Spinal cord (tissue), 10 donors: ENCODE measurements at places on chromosomes 2 and 18.

- DNase-seq: no peak
- no peak overlapping the region for H3K4me3 ChIP-seq
- no peaks in the 10 kb centered on the region for H3K36me3 ChIP-seq
- no peaks in the 10 kb centered on the region for H3K27me3 ChIP-seq
These were observed 23.6 kb downstream of the SULT1C3 start for GRCh38 chr2:108263401-108263800.

- H3K36me3 ChIP-seq: no peaks in the 10 kb centered on the region
- H3K27ac ChIP-seq: no peak overlapping the region
- no peak overlapping the region for H3K4me3 ChIP-seq
- no peak for DNase-seq
- no peaks in the 10 kb centered on the region for H3K4me1 ChIP-seq
These were observed 559.2 kb downstream of the RNF144A start for GRCh38 chr2:7476371-7476770.

GRCh38 chr2:8125741-8126711 is 555.8 kb upstream of the ID2 start:
- no peak for DNase-seq
- H3K4me1 ChIP-seq: no peaks in the 10 kb centered on the region
- H3K27me3 ChIP-seq: no peaks in the 10 kb centered on the region
- H3K27ac ChIP-seq: no peak overlapping the region

- peaks cover 38% of the 10 kb centered on the region for H3K36me3 ChIP-seq
- no peak overlapping the region for H3K4me3 ChIP-seq
- H3K27ac ChIP-seq: no peak overlapping the region
- H3K4me1 ChIP-seq: no peaks in the 10 kb centered on the region
These were observed 25.5 kb upstream of the SAG start for GRCh38 chr2:233281992-233282603.

- H3K27me3 ChIP-seq: no peaks in the 10 kb centered on the region
- H3K36me3 ChIP-seq: peaks cover 5% of the 10 kb centered on the region
- DNase-seq: no peak
These were observed 53.9 kb downstream of the KCTD18 start for GRCh38 chr2:200455958-200456421.

DNA sequence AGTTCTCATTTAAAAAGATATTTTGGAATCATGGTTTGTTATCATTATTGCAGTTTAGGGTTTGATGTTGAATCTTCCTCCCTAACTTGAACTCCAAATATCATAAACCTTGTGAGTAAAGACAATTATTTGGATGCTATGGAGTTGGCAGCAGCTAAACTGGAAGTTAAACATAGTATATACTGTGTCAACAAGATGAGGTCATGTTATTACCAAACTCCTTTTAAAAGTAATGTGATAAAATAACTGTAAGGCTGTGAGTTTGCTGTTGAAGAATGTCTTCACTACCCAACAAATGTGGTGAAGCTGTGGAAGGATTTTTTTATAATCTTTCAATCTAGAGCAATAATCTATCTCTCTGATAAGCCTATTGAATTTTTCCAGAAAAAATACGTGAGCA is 16.0 kb downstream of the DNAH6 start:
- no peaks in the 10 kb centered on the region for H3K36me3 ChIP-seq
- no peak overlapping the region for H3K4me3 ChIP-seq
- H3K27me3 ChIP-seq: no peaks in the 10 kb centered on the region

- H3K36me3 ChIP-seq: no peaks in the 10 kb centered on the region
- no peak for DNase-seq
- peaks cover 10% of the 10 kb centered on the region for H3K4me1 ChIP-seq
- H3K4me3 ChIP-seq: no peak overlapping the region
- no peak overlapping the region for H3K27ac ChIP-seq
These were observed 103.9 kb downstream of the MGAT5 start for GRCh38 chr2:134357814-134358213.

GRCh38 chr18:79952996-79953559 is 1.6 kb upstream of the SLC66A2 start:
- peaks cover 2% of the 10 kb centered on the region for H3K27me3 ChIP-seq
- H3K4me3 ChIP-seq: no peak overlapping the region
- peaks cover 19% of the 10 kb centered on the region for H3K36me3 ChIP-seq
- no peak overlapping the region for H3K27ac ChIP-seq
- no peak for DNase-seq
- peaks cover 37% of the 10 kb centered on the region for H3K4me1 ChIP-seq

GRCh38 chr2:231159306-231159705 is 34.5 kb upstream of the HTR2B start:
- H3K27me3 ChIP-seq: no peaks in the 10 kb centered on the region
- H3K27ac ChIP-seq: no peak overlapping the region
- no peaks in the 10 kb centered on the region for H3K4me1 ChIP-seq
- no peak for DNase-seq
- no peak overlapping the region for H3K4me3 ChIP-seq

DNA sequence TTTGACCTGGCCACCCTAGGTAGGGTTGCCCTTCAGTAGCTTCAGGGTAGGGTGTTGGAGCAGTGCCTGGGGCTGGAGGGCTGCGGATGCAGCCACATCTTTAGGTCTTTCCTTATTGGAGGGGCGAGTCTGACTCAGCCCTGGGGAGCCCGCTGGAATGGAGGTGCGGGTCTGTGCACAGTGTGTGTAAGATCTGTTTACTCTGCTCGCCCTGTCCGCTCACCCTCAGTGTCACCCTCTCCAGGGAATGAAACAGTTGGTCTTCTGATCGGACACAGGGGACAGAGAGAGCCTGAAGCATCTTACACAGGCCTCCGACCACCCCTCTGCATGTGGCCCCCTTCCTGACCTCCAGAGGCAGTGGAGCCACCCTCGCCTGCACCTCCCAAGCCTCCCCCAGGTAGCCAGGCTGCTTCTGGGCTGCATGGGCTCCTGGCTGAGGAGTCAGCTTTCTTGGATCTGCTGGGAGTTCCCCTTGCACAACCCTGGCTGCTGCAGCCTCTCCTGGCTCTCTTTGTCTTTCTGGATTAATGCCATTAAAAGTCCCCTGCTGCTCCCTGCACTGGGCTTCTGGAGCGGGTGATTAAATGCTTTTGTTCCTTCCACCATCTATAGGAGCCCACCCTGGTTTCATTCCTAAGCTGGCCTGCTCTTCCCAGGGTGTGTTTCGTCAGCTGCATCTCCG is 82.6 kb downstream of the ASB1 start:
- no peak overlapping the region for H3K4me3 ChIP-seq
- H3K36me3 ChIP-seq: no peaks in the 10 kb centered on the region
- no peaks in the 10 kb centered on the region for H3K27me3 ChIP-seq
- DNase-seq: no peak

DNA sequence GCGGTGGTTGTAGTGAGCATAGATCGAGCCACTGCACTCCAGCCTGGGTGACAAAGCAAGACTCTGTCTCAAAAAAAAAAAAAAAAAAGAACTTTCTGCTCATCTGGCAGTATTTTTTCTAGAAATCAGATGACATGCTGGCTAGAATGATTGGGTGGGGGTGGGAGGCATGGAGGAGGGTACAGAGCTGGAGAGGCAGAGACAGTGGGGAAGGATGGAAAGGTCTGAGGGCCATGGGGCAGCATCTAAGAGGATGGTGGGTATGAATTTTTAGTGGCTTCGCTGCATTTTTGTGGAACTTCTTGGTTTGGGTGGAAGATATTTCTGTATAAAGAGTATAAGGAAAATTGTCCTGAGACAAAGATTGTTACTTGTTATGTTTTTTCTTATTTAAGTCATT is 23.3 kb downstream of the ARMC9 start:
- peaks cover 17% of the 10 kb centered on the region for H3K36me3 ChIP-seq
- no peak overlapping the region for H3K27ac ChIP-seq
- H3K27me3 ChIP-seq: no peaks in the 10 kb centered on the region
- H3K4me3 ChIP-seq: no peak overlapping the region
- DNase-seq: no peak
